ENCODE measurements at places on chromosomes 11 and 22.

- DNase-seq = no peak
Measured at GRCh38 chr11:133227632-133228111, 304.6 kb downstream of the OPCML start.

GRCh38 chr11:119024430-119025098, 6.0 kb downstream of the TRAPPC4 start:
- no peak for DNase-seq

GRCh38 chr11:118607401-118608359, at the start of gene PHLDB1:
Gene PHLDB1, plus strand, starts transcription at chr11:118607615. Its CDS starts 6,222 bp downstream, at chr11:118613837.
- peak; percentile 70 for DNase-seq

DNA sequence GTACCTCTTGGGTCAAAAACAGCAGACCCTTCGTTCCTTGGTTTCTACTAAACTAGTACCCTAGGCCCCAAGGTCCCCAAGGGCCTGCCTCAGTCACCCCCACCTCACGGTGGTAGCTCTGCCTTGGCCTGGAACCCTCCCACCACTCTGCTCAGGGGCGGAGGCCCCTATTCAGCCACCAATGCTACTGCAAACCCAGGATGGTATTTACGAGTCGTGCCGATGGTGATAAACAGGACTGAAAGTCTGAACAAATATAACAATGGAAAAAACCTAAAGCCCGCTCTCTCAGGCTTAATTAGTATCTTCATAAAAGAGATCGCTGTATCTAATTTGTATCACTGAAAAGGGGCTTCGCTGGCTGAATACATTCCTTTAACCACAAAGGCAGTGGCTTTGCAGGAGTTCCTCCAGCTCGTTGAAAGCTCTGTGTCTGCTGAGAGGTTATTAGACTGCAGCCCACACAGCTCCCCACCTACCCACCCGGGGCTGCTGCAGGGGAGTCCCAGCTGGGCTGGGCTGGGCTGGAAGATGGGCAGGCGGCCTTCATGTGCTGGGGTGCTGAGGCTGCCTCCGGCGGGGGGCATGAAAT, 15.2 kb downstream of the SHISAL1 start:
- no peak for DNase-seq

DNA sequence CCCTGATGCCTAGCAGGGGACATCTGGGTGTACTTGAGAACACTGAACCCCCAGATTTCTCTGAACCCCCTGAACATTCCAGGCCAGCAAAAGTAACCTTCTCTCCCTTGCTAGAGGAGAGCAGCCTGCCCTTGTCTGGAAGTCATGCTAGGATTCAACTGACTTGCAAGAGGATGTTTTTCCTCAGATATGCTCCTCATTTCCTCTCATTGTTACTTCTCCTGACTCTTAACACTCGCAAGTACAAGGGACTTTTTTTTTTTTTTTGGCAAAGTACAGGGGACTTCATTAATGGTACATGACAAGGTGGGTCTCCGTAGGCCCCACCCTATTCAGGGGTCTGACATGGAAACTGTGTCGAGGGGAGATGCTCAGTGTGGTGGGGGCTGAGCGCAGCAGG, 6.3 kb upstream of the MCHR1 start:
- DNase-seq = no peak

GRCh38 chr11:28517621-28518020, 409.4 kb downstream of the METTL15 start:
- DNase-seq = no peak

DNA sequence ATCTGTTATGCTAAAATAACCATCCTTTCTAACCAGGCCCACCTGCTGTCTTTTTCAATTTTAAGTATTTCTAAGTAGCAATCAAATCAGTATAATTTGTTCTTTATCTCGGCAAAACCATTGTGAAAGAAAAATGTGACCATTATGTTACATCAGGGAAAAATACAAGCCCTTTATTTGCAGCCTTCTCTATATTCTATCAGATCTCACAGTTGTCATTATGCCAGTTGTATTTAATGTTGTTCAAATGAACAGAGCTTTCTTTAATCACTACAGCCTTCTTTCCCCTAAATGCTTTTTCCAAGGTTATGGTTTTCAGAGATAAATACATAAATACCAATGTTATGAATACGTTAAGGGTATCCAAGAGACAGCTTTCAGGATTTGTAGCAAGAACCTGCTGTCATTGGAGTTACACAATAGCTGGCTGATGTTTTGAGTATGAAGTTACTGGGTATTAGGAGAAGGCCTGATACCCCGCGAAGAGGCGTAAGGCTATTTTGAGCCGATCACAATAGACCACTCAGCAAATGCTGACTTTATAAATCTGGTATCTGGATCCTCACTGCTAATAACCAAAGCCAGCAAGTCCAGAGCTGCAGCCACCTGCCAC, 406.3 kb downstream of the CADM1 start:
- DNase-seq = no peak
